H7 (cell line): ENCODE measurements at places on chromosomes 5 and 9.

DNA sequence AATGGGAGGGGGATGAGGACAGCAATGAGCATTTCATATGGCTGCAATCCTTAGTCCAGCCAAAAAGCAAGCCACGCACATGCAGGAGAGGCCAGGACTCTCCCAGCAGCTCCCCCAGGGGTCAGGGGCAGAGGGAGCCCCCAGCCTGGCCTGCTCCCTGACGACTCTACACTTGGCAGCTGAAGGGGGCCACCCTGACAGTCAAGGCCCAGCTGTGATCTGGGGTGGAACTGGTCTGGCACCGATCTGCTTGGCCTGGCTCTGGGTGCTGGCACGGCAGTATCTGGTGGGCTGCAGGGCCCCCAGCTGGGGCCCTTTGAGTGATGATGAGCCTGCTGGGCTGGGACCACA, 118.1 kb downstream of the ADAMTS2 start:
- DNase-seq: no peak

GRCh38 chr5:144093400-144093799, 77.1 kb downstream of the YIPF5 start:
- DNase-seq: peak; percentile 4

GRCh38 chr9:93861736-93862358, 93.3 kb downstream of the BARX1 start:
- peak; percentile 77 for DNase-seq

GRCh38 chr9:34384368-34385165, 7.9 kb upstream of the MYORG start:
- DNase-seq: no peak

- DNase-seq: no peak
Observed at GRCh38 chr9:135554718-135555117, 6.8 kb upstream of the PAEP start.

DNA sequence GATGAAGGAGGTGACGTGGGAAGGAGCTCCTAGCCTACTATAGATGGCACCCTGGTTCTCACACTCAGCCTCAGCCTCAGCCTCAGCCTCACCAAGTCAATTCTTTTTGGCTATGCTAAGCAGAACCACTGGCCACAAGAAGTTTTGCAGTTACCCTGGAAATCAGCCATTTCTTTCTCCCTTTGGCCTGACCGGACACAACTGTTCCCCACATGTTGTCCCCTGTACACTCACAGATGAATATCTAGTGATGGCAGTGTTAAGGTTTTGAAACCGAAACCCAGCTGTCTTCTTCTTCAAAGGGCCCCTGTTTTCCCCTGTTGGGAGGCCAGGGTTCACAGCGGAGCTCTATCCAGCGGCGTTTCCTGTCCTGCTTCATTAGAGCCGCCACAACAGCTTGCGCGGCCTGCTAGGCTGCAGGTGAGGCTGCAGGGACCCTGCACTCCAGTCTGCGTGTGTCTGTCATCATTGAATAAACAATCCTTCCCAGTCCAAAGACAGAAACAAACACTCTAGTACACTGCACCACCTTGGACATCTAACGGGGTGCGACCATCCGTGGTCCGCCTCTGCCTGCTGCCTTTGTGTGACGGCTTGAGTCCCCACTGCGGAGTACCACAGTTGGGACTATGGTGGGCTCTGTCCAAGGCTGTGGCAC, 250.5 kb downstream of the DENND1A start:
- no peak for DNase-seq

- DNase-seq: no peak
Observed at GRCh38 chr9:126471084-126471624, 142.6 kb upstream of the LMX1B start.

GRCh38 chr9:16202914-16203728, 650.3 kb downstream of the CCDC171 start:
- peak; percentile 38 for DNase-seq

- DNase-seq: no peak
Observed at GRCh38 chr5:17021602-17021932, 85.5 kb upstream of the MYO10 start.

DNA sequence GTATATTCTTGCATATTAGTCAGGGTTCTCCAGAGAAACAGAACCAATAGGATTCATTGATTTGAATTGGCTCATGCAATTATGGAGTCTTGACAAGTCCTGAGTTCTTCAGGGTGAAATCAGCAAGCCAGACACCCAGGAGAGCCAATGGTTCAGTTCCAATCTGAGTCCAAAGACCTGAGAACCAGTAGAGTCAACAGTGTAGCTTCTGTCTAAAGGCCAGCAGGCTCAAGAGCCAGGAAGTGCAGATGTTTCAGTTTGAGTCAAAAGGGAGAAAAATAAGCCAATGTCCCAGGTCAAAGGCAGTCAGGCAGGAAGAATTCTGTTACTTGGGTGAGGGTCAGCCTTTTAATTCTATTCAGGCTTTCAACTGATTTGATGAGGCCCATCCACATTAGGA, 37.8 kb upstream of the ANKRD34B start:
- no peak for DNase-seq
